ENCODE measurements at places on chromosomes 3 and 15. TPM values are rescaled to one million over a fixed set of nuclear protein-coding genes. Genes with fewer than 3 reads are reported as not detected.

The PRSS50 gene
- total RNA-seq: not detected

The TNNC1 gene
- 1.9 TPM for total RNA-seq

The TTC23 gene
- total RNA-seq: 33.3 TPM

DNA sequence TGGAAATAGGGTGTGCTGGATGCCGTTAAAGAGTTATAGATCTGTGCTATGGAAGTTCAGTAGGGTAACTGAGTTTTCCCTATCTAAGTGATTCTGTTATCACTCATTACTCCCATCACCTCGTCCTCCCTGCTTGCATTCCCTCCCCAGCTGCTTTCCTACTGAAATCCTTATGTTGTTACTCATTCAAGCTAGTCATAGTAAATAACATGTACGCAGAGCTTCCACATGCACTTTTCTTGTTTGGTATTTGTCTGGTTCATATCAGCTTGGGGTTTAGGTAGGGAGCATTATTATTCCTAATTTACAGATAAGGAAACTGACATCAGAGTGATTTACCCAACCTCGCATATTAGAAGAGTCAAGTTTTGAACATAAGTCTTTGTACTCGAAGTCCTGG lies 135.1 kb downstream of the HCN4 start:
- no peak for ATAC-seq
- H3K4me3 ChIP-seq: no peak overlapping the region
- no peaks in the 10 kb centered on the region for H3K36me3 ChIP-seq
- no peak overlapping the region for H3K27ac ChIP-seq
- no peaks in the 10 kb centered on the region for H3K27me3 ChIP-seq

GRCh38 chr3:76495216-76495615 lies 544.7 kb upstream of the ROBO2 start:
- no peak for ATAC-seq
- H3K36me3 ChIP-seq: no peaks in the 10 kb centered on the region
- no peaks in the 10 kb centered on the region for H3K27me3 ChIP-seq
- no peak overlapping the region for H3K27ac ChIP-seq
- no peaks in the 10 kb centered on the region for H3K4me1 ChIP-seq
